NCI-H187 (cell line): ENCODE measurements at places on chromosomes 2 and 18.

GRCh38 chr2:64990876-64991275 is 1.7 kb downstream of the SLC1A4 start:
- no peak for DNase-seq

- no peak for DNase-seq
Measured at GRCh38 chr18:35190948-35191697, 49.7 kb upstream of the ZNF397 start.

- no peak for DNase-seq
Measured at GRCh38 chr18:62751341-62751821, 36.0 kb downstream of the PHLPP1 start.

- DNase-seq, result no peak
Measured at GRCh38 chr2:83944191-83944590, 514.9 kb downstream of the SUCLG1 start.

DNA sequence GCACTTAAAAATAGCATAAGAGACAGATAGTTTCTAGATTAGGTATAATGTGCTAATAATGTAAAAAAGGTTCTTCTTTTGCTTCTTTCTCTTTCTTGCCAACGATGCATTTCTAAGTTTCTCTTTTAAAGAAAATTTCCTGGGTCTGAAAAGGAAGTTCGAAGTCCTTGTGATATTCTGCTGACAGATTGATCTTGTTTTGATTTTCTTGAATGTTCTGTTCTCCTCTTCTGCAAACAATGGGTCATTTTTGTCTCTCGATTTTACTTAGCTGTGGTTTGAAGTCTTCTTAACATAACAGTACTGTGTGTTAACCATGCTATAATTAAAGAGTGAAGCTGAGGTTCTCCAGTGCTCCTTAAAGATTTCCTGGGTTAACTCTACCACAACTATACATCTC is 61.1 kb upstream of the ACYP2 start:
- DNase-seq, result no peak

- no peak for DNase-seq
Measured at GRCh38 chr18:55078303-55078932, 119.2 kb upstream of the CCDC68 start.

- no peak for DNase-seq
Measured at GRCh38 chr18:79011300-79011870, 31.8 kb downstream of the SALL3 start.
